ENCODE measurements at places on chromosomes 12 and 14. TPM values are rescaled to one million over a fixed set of nuclear protein-coding genes. Genes with fewer than 3 reads are reported as not detected.

CTSG gene
- total RNA-seq, result 23.0 TPM

FBLN5 gene
- 33.0 TPM for total RNA-seq

AMN gene
- 0.20 TPM for total RNA-seq

VRTN gene
- total RNA-seq, result not detected

DNA sequence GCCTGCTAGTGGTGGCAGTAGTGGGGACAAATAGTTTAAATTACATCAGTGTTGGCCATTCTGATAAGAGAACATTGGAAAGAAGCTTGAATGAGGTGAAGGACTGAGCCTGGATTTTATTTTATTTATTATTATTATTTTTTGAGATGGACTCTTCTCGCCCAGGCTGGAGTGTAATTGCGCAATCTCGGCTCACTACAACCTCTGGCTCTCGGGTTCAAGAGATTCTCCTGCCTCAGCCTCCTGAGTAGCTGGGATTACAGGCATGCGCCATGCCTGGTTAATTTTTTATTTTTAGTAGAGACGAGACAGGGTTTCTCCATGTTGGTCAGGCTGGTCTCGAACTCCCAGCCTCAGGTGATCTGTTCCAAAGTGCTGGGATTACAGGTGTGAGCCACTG lies 739.4 kb downstream of the AACS start:
- H3K27me3 ChIP-seq, result no peaks in the 10 kb centered on the region
- no peaks in the 10 kb centered on the region for H3K4me1 ChIP-seq
- no peak overlapping the region for H3K4me3 ChIP-seq
- no peaks in the 10 kb centered on the region for H3K36me3 ChIP-seq
- no peak overlapping the region for H3K27ac ChIP-seq
- no peak for DNase-seq

- no peaks in the 10 kb centered on the region for H3K36me3 ChIP-seq
- H3K27me3 ChIP-seq, result no peaks in the 10 kb centered on the region
- H3K4me3 ChIP-seq, result no peak overlapping the region
- no peak overlapping the region for H3K27ac ChIP-seq
Observed at GRCh38 chr12:110591451-110592051, 8.4 kb upstream of the PPTC7 start.

DNA sequence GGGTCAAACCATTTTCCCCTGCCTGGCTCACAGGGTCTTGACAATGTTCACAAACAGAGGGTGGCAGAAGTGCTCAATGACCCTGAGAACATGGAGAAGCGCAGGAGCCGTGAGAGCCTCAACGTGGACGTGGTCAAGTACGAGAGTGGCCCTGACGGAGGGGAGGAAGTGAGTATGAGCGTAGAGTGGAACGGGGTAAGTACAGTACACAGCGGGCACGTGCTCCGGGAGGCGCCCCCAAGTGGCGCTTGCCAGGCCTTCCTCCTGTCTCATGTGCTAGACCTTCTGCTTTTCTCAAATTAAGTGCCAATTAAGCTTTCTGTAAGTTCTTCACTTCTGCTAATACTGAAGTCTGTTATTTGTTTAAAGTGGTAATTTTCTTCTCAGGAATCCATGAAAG lies 35.9 kb downstream of the XRCC3 start:
- no peak overlapping the region for H3K27ac ChIP-seq
- H3K36me3 ChIP-seq, result peaks cover 85% of the 10 kb centered on the region
- H3K27me3 ChIP-seq, result no peaks in the 10 kb centered on the region
- no peak overlapping the region for H3K4me3 ChIP-seq
- no peak for DNase-seq
- peaks cover 1% of the 10 kb centered on the region for H3K4me1 ChIP-seq

DNA sequence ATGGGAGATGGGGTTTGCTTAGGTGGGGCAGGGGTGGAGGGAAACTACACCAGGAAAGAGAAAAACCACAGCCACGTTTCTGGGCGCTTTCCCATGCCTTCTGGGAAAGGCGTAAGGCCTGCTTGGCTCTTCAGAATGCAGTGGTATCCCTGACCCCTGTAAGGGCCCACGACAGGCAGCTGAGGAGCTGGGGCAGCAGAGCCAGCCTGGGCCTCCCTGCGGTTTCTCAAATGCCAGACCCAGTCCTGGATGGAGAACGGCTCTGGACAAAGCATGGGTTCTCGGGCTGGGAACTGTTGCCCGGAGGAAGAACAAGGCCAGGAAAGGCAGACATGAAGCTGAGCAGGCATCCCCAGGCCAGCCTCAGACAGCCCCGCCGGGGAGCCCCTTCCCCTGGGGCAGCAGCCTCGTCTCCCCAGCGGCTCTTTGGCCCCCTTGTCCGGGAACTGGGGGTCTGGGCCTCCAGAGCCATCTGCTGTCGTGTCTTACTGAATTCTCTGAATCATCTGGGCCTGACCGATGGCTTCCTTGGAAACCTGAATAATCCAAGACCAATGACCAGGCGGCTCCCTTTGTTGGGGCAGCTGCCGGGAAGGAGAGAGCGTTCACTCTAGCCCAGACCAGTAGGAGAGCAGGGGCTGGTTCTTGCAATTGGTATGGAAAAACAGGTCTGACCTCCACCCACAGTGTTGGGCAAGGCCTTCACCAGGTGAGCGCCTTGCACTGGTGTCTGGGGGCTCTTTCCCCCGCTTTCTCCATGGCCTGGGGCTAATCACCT lies 64.0 kb upstream of the RIN3 start:
- H3K4me1 ChIP-seq, result peaks cover 25% of the 10 kb centered on the region
- no peak overlapping the region for H3K27ac ChIP-seq
- DNase-seq, result no peak
- no peaks in the 10 kb centered on the region for H3K27me3 ChIP-seq

- H3K27ac ChIP-seq, result no peak overlapping the region
- DNase-seq, result no peak
- H3K4me3 ChIP-seq, result no peak overlapping the region
- no peaks in the 10 kb centered on the region for H3K36me3 ChIP-seq
- no peaks in the 10 kb centered on the region for H3K27me3 ChIP-seq
Observed at GRCh38 chr14:88559852-88560251, 3.0 kb upstream of the ZC3H14 start.

DNA sequence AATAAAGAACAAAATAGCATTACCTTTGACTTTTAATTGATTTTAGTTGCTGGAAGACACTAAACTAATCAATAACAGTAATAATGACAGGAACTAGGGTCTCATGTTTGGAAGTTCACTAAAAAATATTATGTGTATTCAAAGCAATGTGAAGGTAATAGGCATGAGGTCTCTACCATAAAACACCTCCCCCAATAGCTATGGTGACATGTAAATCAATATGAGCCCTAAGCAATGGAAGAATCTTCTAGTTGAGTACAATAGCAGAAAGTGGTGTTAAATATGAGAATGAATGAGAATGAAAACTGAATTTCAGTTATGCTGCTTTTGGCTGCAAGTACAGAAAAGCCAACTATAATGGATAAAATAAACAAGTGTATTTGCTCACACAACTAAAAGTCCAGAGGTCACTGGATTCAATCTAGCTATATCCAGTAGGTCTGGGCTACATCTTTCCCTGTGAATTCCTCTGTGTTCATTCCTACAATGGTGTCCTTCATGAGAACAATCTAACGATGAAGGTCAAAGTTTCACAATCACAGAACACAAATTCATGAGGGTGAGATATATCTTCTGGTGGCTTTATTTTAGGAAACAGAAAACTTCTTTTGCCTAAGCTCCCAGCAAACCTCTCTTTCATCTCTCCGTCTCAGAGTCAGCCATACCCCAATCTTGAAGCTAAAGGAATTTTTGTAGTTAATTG lies 728.0 kb downstream of the FSCB start:
- H3K27ac ChIP-seq, result no peak overlapping the region
- no peaks in the 10 kb centered on the region for H3K27me3 ChIP-seq
- no peak for DNase-seq
- no peaks in the 10 kb centered on the region for H3K4me1 ChIP-seq

DNA sequence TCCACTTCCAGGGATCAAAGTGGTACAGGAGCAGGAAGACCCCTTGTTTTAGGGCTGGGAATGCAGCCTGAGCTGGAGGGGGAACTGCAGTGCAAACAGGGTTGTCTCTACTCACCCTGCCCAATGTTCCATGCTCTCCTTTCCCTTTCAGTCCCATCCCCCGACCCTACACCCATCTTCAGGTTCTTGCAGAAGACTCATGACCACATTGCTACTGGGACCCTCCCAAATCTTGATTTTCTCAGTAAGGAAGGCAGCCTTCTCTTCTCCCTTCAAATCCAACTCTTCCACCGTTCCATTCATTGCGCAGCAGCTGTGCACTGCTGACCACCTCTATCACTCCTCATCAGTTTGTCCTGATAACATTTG lies 1.9 kb downstream of the SERPINA11 start:
- no peak for DNase-seq
- H3K4me3 ChIP-seq, result no peak overlapping the region
- H3K4me1 ChIP-seq, result peaks cover 8% of the 10 kb centered on the region
- H3K27me3 ChIP-seq, result no peaks in the 10 kb centered on the region
- H3K36me3 ChIP-seq, result no peaks in the 10 kb centered on the region

- DNase-seq, result no peak
- no peaks in the 10 kb centered on the region for H3K36me3 ChIP-seq
- no peaks in the 10 kb centered on the region for H3K4me1 ChIP-seq
- no peaks in the 10 kb centered on the region for H3K27me3 ChIP-seq
- no peak overlapping the region for H3K4me3 ChIP-seq
Observed at GRCh38 chr12:53151039-53151438, 29.5 kb upstream of the ZNF740 start.

GRCh38 chr14:63448841-63449240 lies 94.3 kb downstream of the PPP2R5E start:
- H3K27ac ChIP-seq, result no peak overlapping the region
- H3K4me1 ChIP-seq, result no peaks in the 10 kb centered on the region
- H3K27me3 ChIP-seq, result no peaks in the 10 kb centered on the region
- no peaks in the 10 kb centered on the region for H3K36me3 ChIP-seq
- no peak for DNase-seq
- no peak overlapping the region for H3K4me3 ChIP-seq

All from spinal cord (tissue), 10 donors.